HEK293T (cell line): ENCODE measurements at places on chromosomes 12 and 14.

DNA sequence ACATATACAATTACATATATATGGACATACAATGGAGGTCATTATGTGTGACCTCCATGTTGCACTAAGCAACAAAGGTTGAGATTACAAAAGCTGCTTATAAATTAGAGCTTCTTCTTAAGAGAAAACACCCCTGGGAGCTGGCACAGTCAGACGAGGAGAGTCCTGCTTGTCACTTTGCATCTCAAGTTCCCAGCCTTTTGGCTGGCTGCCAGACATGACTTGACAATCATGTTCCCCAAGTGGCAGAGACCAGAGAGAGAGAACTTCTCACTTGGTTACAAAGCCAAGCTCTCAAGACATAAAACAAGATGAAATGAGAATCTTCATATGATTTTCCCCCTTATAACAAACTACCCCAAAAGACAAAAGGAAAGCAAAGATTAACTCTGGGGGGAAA is 8.5 kb upstream of the SYNJ2BP start:
- no peak for DNase-seq

DNA sequence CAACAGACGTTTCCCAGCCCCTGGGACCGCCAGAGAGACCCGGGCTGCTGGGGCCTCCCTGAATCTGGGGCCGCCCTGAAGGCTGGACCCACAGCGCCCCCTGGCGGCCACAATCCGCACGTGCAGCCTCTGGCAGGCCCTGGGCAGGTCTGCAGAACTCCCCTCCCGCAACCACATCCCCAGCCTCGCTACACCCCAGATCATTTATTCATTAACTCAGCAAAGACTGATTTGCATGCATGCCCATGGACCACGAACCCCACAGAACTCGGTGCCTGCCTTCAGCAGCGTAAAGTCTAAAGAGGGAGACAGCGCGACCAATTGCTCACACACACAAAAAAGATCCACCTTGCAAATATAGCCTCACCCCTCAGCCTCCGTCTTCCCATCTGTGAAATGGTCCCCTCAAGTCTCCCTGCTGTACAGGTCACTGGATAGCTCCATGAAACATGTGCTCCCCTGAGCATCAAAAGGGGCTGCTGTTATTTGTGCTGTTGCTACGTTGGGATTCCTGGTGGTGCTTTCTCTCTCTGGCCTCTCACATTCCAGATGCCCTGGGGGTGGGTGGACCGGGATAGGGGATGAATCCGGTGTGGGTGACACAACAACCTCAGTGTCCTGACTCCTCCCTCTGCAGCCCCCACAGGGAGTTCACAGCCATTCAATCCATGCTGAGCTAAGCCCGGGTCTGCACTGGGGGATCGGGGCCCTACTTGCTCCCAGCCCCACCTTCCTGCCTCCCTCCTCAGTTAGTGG is 96.4 kb downstream of the SCARB1 start:
- peak; percentile 92 for DNase-seq

GRCh38 chr12:23631786-23632377 is 317.6 kb downstream of the SOX5 start:
- no peak for DNase-seq

DNA sequence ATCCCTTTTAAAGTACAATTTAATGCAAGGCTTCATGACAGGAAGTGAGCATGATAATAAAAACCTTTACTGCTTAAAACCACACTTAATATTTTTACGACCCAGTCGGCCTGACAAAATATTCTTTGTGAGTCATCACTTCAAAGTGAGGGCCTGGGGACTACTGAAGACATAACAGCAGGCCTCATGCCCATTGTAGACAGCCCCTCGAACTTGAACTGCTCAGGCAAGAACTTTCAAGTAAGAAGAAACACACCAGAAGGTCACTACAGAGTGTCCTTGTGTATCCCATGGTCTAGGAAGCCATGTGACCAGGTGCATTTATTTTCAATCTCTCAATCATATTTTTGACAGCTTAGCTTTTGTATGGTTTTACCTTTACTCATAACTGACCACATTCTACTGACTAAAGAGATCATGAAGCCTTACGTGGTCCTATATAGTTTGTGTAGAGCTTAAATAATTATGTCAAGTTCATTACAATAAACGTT is 61.4 kb upstream of the MANSC4 start:
- DNase-seq, result no peak

GRCh38 chr14:74563233-74563585 is 48.8 kb downstream of the LTBP2 start:
- no peak for DNase-seq

GRCh38 chr14:93719256-93719655 is 69.0 kb downstream of the PRIMA1 start:
- DNase-seq, result no peak

GRCh38 chr12:122958198-122958888 is 7.9 kb downstream of the ABCB9 start:
- DNase-seq, result no peak

- no peak for DNase-seq
Measured at GRCh38 chr12:42908712-42909111, 319.2 kb upstream of the PRICKLE1 start.

DNA sequence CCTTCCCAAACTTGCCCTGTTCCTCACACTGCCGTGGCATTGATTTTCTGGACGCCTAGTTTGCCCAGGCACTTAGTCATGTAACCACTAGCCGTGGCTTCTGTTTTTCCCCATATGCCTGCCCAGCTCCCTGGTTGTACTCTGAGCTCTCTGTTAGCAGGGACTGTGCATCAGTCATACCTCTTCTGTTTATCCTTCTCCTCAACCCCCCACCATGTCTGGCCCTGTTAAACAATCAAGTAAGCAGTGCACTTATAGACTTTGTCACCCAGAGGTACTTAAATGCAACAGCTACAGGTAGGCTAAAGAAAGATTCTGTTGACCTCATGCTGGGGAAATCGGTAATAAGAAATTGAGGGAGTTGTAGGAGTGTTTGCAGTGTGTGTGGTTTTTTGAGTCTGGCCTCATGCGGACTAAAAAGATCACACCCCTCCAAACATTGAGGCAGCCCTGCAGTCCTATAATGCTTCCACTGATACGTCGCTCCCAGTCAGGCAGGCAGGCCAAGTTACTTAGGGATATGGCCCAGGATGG is 17.0 kb downstream of the UBE3B start:
- DNase-seq, result no peak

DNA sequence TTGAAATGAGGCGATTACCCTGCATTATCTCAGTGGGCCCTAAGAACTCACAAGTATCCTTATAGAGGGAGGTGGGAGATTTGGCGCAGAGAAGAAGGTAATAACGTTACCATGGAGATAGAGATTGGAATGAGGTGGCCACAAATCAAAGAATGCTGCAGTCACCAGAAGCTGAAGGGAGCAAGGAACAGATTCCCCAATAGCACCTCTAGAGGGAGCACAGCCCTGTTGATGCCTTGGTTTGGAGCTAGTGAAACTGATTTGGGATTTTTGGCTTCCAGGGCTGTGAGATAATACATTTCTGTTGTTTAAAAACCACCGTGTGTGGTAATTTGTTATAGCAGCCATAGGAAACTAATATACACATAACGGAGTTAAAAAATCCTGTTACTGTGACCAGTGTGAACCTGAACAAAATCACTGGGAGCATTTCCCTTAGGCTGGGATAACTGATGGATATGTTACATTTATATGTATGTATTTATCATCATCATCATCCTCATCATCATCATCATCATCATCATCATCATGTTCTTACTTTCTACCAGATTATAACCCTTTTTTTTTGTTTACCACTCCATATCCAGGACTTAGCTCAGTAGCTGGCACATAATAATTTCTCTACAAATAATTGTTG is 100.3 kb downstream of the LIN7A start:
- DNase-seq, result peak; percentile 55

DNA sequence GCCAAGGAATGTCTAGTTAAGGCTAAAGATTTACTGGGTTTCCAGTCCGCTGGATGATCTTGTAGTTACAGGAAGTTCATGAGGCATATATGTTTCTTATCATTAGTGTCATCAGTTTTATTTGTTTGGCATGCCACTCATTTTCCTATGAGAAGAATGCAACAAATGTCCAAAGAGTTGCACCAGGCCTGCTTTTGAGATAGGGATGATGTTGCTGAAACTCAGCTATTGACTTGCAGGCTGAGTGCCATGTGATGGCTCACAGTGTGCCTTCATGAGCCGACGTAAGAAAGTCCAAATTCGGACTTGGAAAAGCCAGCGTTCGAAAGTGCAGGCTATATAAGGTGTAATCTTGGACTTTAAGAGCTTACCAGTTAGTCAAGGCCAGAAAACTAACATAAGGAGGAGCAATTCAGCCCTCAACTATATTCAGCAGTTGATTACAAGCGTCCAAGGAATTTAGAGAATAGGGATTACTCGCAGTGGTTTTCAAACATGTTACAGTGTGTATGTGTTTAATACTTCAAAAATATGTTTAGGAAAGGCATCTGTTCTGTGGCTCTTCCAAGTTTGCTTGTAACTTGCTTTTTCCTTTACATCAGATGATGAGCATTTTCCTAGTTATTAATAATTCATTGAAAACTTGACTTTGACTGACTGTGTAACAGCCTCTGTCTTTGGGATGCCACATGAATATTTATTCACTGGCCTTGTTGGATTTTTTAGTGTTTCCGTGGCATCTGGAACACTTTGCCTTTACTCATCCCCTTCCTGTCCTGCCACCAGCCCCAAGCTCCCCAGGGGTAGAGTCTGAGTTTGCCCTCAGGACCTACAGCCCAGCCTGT is 101.3 kb downstream of the LGMN start:
- DNase-seq, result no peak

DNA sequence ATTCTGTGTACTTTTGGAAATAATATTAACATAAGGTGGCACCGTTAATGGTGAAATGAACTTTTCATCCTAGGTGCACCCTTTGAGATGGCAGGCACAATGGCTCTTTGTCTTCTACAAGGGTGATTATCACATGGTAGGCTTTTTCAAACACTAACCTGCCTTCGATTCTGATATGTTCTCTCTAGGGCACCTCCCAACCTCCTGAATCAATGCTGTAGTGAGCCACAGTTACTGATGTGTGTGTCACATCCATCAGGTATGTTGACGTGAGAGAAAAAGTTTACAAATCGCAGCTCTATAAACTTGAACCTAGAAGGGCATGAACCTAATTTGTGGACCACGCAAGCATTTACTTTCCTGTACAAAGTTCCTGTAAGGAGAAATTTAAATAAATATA is 25.4 kb downstream of the PDE3A start:
- DNase-seq, result no peak

- no peak for DNase-seq
Measured at GRCh38 chr12:72274931-72275330, 2.8 kb downstream of the TRHDE start.

GRCh38 chr12:124648710-124649384 is 81.4 kb upstream of the NCOR2 start:
- DNase-seq, result no peak

GRCh38 chr12:124008595-124008994 is 35.6 kb downstream of the ZNF664 start:
- no peak for DNase-seq

DNA sequence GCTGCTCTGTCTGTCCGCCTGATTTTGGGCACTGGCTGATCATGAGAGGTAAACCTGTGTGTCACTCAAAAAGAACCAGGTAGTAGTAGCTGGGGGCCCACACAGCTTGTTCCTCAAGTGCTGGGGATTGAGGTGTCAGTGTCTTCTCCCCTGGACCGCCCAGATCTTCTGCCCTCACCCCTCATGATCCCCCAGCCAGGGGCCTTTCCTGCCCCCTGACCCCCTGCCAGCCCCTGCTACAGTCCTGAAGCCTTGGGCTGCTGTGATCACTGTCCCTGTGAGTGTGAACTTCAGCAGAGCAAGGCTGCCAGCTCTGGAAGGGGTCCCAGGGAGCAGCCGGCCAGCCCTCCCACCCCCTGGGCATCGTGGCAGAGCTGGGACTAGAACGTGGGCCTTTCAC is 11.4 kb downstream of the WSCD2 start:
- DNase-seq, result no peak

DNA sequence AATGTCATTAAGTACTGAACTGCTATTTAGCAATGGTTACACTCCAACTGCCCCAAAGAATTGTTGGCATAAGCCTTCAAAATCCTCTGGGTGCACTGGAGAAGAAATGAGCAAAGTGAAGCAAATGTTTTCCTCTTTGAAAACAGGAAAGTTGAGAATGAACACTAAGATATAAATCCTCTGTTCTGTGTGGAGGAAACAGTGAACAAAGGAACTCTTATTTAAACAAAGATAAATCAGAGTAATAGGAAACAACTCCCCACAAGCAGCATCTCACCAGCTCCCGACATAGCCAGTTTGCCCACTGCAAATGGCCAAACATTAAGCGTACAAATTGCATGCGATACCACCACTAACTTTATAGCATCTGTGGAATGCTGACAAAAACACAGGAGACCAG is 54.0 kb downstream of the BCAT1 start:
- DNase-seq, result no peak

DNA sequence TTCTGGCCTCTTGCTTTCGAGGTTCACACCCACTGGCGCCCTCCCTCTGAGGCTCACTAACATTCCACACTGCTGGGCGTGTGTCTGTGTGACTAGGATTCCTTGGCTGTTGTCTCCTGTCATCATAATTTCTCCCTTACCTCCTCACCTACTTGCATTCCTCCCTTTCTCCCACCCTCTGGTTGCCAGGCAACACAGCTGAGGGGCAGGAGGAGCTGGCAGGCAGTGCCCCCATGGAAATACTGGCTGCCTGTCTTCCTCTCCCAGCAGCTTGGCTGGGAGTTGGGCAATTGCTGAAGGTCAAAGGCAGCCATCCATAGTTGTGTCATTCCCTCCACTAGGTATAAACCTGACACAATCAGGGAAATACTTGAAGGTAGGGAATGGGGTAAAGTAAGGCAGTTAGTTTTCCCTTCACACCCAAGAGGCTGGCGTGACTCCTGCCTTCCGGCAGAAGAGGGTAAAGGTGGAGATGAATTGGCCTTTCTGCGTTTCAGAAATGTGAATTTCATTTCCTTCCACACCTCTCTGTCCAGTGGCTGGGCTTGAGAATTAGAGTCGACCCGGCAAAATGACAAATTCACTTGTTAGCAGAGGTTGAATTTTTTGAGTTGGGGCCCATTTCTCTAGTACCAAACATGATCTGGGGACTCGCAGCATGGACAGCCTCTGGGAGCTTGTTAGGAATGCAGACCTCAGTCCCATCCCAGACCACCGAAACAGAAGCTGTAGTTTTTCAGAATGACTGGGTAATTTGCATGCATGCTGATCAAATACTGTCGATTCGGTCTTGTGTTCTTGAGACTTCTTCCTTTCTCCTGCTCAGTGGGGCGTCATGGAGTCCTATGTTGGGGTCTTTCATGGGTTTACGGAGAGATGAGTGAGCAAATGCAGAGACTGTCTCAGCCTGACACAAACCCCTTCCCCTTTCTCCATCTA is 24.3 kb upstream of the EMP1 start:
- DNase-seq, result no peak

- DNase-seq, result no peak
Measured at GRCh38 chr12:4703676-4704075, 16.5 kb upstream of the GALNT8 start.

GRCh38 chr14:34457186-34457585 is 4.9 kb downstream of the SPTSSA start:
- no peak for DNase-seq

DNA sequence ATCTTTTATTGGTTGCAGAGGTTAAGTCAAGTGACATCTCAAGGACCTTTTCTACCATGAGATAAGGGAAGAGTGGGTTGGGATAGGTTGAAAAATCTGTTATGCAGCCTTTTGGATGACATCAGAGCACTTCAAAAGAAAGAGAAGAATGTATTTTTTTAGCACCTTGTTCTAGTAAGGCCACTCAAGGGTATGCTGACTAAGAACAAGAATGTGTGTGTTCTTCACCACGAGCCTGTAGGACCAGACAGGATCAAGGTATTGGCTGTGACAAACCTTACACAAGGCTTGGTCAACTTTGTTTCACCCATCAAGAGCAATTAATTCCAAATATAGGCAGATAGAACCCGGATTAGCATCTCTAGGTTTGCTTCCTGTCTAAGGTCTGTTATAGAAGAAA is 142.5 kb downstream of the SAMD4A start:
- no peak for DNase-seq
